CD4-positive, alpha-beta T cell treated with Interleukin-4 for 1 hour (primary cell): ENCODE measurements at places on chromosomes 6 and 20.

DNA sequence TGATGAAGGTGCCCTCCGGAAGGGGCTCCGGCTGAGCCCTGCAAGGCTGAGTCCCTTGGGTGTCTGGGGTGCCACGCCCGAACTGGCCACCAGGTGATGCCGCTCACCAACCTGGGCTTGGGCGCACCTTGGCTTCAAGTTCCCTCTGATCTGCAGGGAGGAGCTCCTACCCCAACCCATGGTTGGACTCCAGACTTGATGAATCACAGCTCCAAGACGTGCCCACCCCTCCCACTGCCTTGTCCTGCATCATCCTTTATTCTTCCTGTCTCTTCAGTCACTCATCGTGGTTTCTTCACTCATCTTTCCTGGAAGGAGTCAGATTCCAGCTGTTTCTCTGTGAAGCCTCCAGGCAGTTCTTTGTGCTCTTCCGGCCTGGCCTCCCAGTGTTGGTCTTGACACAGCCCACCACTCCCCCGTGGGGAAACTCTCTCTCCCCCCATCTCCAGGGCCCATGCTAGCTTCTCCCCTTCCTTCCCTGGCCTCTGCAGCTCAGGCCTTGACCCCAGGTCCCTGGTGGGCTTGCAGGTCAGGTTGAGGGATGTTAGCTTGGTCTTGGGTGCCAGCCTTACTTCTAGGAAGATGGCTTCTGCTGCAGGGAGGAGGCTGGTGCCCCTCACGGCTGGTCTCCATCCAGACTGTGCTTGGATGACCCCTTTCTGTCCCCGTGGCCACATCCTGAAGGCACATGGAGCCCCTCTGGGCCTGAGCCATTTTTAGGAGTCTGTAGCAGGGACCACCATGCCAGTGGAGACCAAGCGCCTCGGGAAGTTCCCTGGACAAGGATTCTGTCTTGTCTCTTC, 2.6 kb upstream of the ZBP1 start:
- DNase-seq = peak; percentile 72

GRCh38 chr6:161217628-161218027, 56.2 kb downstream of the AGPAT4 start:
- DNase-seq = no peak

- DNase-seq = no peak
Measured at GRCh38 chr20:59629141-59630045, 25.1 kb downstream of the PHACTR3 start.

DNA sequence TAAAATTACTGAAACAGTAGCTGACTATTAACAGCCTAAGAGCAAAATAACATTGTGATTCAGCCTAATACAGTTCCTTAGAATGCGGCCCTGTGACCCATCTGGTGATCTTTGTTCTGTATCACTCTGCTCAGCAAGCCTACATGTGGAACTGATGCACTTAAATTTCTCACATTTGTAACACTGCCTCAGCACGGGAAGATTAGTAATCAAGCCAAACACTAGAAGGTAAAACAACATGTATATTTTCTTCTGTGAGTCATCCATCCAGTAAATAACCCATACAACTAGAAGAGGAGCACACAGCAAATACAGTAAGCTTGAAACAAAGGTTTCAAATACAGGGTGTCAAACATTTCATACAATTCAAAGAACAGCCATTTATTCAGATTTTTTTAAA, 189.7 kb upstream of the NOX3 start:
- no peak for DNase-seq

DNA sequence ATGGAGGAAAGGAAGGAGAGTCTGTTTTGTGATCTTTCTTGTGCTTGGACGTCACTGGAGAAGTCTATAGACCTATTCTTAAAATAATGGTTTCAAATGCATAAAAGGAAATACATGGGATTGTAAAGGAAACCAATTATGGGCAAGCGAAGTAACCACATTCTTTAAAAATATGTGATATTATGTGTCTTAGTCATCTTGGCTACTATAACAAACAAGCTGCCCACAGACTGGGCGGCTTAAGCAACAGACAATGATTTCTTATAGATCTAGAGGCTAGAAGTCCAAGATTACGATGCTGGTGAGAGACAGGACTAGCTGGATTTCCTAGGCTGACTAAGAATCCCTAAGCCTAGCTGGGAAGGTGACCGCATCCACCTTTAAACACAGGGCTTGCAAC, 49.4 kb upstream of the CD83 start:
- DNase-seq = no peak

DNA sequence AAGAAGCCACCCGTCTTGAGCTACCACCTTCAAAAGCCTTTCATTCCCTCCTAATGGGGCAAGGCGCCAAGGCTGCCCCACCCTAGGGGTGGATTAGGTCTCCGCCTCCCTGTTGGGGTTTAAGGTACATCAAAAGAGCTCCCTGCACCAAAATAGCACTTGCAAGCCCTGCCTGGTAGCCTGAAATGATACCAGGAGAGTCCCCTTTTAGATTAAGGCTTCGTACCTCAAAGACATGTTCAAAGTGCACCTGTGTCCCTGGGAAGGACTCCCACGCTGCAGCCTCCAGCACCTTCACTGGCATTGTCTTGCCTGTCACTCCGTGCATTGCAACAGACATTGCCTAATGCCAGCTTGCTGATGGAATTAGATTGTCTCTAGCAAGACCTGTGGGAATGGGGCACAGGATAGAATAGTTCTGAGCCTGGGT, 15.7 kb upstream of the CDKN1A start:
- no peak for DNase-seq

GRCh38 chr6:4162370-4162769, 27.0 kb upstream of the ECI2 start:
- DNase-seq = no peak

DNA sequence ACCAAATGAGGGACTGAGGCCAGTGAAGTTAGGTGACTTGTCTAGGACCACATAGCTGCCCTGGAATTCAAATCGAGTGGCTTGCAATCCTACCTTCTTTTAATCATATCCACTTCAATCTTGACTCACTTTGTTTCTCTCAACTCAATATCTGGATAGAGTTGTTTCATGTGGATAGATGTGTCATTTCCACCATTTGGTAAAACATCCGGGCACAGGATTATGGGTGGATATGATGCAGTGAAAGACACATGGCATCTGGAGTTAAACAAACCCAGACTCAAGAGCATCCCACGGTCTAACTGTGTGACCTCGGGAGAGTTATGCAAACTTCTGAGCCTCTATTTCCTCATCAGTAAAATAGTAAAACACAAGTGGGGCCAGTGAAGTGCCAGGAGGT, 103.6 kb upstream of the CNKSR3 start:
- no peak for DNase-seq

DNA sequence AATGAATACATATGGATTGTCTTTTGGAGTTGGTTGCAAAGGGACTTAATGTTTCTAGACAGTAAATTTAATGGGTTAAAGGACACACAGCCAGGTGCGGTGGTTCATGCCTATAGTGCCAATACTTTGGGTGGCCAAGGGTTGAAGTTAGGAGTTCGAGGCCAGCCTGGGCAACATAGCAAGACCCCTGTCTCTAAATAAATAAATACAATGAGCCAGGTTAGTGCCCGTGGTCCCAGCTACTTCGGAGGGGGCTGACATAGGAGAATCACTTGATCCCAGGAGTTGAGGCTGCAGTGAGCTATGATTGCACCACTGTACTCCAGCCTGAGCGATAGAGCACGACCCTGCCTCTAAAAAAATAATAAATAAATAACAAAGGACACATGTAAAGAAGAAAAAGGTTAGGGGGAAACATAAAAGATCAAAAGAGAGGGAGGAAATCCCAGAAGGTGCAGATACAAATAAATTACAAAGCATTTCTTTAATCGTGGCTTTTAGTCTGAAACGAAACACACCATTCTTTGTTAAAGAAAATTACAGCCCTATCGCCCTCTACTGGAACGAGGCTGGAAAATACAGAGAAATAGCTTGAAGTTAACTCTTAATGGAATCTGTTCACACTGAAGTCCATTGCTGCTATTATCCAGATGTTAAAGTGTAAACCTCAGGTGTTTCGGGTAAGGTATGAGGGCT, 42.6 kb upstream of the SCML4 start:
- no peak for DNase-seq

DNA sequence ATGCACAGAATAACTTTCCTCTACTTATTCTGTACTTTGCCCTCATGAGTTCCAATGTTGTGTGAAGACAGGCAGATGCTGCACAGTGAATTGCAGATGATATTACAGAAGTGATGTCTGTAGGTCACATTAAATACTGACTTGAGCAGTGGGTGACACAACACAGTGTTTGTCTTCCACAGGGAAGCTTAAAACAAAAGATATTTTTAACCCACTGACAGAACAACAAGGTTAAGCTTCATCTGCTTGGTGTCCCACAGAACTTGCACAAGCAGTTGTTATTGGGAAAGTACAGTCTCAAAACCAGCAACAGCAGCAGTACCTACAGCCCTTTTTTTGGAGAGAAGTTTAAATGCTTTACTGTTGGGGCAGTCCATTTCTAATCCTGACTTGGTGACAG, 10.5 kb downstream of the SUMO4 start:
- no peak for DNase-seq

DNA sequence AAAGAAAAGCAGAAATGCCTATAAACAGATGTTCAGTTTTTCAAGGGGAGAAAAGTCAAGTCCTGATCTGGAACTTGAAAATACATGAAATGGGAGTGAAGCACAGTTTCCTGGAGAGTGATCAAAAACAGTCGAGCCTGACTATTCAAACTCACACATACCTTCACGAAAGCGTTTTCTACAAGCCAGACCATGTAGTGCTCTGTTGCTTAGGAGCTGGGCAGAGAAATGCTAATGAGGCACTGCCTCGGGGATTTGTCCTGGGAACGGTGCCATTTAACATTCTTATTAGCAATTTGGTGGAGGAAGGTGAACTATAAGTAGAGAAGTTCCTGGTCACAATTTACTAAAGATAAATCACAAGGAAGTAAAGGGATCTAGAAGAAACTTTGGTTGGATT, 5.9 kb downstream of the NHSL1 start:
- DNase-seq = no peak

GRCh38 chr6:27662769-27663168, 189.9 kb upstream of the ZNF184 start:
- no peak for DNase-seq

- no peak for DNase-seq
Measured at GRCh38 chr6:147826698-147827097, 318.2 kb downstream of the SAMD5 start.

- DNase-seq = no peak
Measured at GRCh38 chr20:35902545-35902941, 51.8 kb downstream of the SCAND1 start.

- no peak for DNase-seq
Measured at GRCh38 chr20:51666126-51666525, 102.1 kb downstream of the ATP9A start.

- DNase-seq = no peak
Measured at GRCh38 chr6:130849594-130849993, 22.4 kb downstream of the SMLR1 start.

DNA sequence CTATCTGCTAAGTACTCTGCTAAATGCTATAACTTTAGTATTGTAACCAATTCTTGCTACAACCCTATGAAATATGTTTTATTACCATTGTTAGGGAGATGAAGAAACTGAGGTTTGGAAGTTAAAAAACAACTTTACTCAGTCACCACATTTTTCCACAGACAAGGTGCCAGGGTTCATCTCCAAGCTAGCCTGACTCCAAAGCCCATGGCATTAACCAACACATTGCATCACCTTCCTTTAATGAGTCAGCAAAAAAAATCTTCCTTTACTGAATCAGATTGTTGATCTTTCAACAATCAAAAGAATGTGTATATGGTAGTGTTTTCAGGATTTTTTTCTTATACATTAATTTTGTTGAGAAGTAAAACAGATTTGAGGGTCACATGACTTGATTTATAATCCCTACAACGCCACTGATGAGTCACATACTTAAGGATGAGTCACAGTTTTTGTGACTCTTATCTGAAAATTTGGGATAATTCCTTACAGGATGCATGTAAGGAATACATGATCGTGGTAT, 41.5 kb downstream of the MAN1A1 start:
- no peak for DNase-seq

DNA sequence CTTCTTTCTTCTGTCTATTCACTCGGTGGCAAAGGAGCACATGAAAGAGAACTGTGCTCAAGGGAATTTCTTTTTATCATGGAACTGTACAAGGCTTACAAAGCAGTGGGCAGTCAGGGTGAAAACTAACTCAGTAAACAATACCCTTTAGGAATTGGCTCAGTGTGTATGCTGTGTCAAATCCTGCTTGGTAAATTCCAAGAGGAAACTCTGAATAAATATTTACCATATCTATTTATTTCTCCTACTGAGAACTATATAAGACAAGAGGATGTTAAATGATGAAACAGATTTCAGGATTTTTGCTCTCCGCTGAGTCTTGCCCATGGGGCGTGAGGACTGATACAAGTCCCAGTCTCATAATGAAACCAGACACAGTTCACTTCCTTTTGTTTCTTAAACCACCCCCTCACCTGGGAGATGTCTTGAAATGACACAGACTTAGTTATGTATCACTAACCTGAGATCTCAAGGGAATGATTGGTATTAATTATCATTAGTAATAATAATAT, 188.8 kb downstream of the BACH2 start:
- DNase-seq = peak; percentile 19

GRCh38 chr6:14699803-14700601, 545.9 kb upstream of the JARID2 start:
- no peak for DNase-seq

- DNase-seq = no peak
Measured at GRCh38 chr6:160431791-160432404, 83.7 kb downstream of the SLC22A3 start.

DNA sequence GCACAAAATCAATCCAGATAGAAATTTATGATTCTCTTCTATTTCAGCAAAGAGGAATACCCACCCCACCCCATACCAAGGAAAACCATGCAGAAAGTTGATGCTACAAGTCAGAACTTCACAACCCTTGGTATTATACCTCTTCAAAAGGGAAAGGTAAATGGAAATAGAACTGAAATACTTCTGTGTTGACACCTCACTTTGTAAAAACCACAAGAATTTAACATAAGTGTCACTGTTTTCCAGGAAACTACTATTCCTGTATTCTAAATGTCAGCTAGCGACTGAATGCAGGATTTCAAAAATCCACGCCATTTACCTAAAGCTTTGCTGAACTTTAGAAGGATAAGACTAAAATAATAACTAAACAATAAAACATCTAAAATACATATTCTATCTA, 3.6 kb downstream of the CPNE1 start:
- peak; percentile 38 for DNase-seq

GRCh38 chr20:16011056-16011455, 562.2 kb downstream of the KIF16B start:
- no peak for DNase-seq

DNA sequence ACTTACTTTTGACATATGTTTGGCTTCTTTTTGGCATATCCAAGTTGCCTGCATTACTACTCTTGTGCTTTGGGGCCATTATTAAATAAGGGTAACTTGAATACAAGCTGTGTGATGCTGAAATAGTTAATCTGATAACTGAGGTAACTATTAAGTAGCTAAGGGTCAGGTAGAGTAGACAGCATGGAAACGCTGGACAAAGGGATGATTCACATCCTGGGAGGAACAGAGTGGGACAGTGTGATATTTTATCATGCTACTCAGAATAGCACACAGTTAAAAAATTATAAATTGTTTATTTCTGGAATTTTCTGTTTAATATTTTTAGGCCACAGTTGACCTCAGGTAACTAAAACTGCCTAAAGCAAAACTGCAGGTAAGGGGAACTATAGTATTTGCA, 483.9 kb downstream of the RFPL4B start:
- DNase-seq = no peak

GRCh38 chr20:33443006-33443511, 504 bp downstream of the SNTA1 start:
- DNase-seq = no peak

GRCh38 chr6:140980265-140980887, 1152.3 kb upstream of the GJE1 start:
- no peak for DNase-seq

GRCh38 chr20:46307139-46307998, 929 bp downstream of the CDH22 start:
- peak; percentile 74 for DNase-seq
